HFF-Myc (cell line): ENCODE measurements at places on chromosomes 7 and 10.

- no peak for DNase-seq
These were observed 526.4 kb downstream of the KIF20B start for GRCh38 chr10:90227786-90228185.

DNA sequence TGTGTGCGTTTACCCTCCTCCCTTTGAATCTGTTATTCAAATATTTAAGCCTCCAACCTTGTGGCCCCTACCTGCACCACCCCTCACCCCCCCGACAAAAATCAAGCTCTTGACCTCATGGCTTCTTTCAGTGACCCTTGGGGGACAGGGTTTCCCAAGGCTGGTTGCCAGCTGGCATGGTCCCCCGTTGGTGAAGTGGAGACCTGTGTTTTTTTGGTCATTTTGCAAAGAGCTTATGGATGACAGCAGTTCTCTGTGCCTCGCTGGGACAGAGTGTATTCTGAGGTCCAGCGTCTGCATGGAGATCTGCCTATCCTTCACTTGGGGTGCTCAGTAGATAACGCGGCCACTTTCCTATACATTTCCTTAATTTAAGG is 111.0 kb downstream of the TCF7L2 start:
- no peak for DNase-seq

DNA sequence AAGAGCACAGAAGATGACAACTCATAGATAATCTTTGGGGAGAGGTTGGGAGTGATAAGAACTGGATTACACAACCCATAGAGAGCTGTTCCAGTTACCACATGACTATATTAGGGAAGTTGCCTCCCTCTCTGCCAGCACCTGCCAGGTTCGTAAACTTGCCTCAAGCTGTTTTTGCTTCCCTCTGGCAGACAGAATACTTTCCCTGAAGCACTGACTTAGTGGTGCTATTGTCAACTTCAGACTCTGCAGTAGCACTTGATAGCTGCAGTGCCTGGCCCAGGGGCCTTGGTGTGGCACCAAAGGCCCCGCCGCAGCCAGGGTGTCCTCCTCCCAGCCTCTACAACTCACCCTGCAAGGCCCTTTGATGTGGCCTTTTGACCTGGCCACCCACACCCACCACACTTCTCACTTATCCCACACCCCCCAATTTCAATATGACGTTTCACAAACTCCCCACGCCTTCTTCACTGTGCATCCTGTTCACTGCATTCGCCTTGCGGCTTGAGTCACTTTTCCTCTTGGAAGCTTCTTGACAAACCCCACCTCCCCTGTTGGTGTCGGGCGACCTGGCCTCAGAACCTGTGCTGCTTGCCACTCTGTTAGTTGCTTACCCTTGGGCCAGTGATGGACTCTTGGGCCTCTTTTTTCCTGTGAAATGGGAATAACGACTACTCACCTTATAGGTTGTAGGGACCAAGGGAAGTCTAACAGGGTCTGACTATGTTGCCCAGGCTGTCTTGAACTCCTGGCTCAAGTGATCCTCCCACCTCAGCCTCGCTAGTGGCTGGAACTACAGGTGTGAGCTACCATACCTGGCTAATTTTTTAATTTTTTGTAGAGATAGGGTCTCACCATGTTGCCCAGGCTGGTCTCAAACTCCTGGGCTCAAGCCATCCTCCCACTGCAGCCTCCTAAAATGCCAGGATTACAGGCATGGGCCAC is 50.2 kb upstream of the PODXL start:
- no peak for DNase-seq

GRCh38 chr7:28865601-28866144 is 92.5 kb downstream of the TRIL start:
- DNase-seq: no peak

DNA sequence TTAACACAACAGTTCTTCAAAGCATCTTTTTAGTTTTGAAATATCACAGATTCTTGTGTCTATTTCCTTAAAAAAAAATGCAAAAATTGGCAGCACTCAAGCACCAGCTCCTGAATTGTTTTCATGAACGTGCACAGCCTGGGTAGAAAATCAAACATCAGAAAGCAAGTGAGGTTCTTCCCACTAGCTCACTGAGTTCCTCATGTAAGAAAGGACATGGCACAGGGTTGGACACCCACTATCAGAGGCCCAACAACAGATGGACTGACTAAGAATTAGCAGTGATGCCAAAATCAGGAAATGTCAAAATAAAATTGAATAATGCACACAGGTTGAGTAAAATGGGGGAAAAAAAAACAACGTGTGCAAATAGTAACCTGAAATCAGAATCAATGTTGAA is 146.8 kb downstream of the PCLO start:
- DNase-seq: no peak

- DNase-seq: no peak
These were observed 37.7 kb downstream of the RNF216 start for GRCh38 chr7:5743803-5744202.

DNA sequence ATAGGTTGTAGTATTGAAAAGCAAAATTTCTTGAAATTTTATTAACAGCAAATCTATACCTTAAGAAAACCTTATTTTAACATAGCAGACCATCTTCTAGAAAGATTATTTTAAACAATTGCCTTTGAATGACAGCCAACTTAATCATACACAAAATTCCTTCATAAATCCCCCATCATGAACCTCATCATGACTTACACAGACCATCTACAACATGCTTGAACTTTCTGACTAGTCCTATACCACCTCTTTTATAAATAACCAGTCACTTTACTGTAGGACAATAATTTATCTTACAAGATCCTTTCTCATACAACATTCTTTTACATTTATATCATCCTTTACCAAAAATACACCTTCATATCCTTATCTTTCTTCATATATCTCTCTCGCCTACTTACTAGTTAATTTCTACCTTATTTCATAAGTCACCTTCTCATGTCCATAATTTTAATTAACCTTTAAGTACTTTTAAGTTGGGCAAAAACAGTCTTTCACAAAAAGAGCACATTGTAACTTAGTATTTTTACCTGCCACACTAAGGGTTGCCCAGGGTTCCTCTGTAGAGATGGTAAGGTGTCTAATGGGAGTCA is 16.6 kb upstream of the PTN start:
- peak; percentile 15 for DNase-seq

DNA sequence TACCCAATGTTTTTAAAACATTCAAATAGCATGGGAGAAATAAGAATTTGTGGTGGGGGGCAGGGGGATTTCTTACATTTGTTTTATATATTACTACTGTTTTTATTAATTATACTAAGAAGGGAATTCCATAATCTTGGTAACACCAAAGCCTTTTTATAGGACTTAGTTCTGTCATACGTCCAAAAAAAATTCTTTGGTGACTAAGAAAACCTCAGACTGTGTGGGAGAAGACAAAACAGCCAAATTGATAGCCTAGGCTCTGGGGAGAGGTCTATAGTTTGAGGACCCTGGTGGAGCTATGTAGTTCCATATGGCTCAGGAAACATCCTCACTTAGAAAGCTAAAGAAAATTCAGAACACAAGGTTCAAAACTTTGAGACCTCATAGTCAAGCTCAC is 23.4 kb downstream of the ACSM6 start:
- no peak for DNase-seq

DNA sequence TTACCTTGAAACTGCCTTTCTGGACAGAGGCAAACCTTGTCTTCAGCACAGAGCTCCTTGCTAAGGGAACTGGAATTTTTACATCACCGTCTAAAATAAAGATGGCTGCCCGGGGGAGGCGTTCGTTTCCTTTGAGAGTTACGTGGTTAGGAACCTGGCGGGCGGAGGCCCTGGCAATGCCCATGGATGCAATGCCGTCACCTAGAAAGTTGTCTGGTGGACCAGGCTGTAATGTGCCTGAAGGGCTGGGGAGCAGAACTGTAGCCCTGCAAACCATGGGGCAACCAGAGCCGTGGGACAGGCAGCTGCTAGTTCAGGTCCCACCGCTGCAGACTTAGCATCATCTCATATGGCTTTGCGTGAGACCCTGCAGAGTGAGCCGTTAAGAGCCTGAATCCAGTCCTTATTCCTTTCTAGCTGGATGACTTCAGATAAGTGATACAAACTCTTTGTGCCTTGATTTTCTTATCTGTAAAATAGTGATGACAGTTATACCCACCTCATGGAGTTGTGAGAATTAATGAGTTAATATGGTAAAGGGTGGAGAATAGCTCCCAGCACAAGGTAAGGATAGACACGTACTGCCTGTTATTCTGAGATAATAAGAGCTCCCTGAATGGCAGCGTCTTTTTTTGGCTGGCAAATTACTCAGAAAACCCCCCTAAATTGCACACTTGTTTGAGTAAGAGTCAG is 219.7 kb downstream of the EMX2 start:
- DNase-seq: no peak

GRCh38 chr7:158292948-158293347 is 294.7 kb downstream of the PTPRN2 start:
- DNase-seq: no peak

- no peak for DNase-seq
These were observed 144.1 kb downstream of the TCF7L2 start for GRCh38 chr10:113094114-113094486.

- no peak for DNase-seq
These were observed 226.5 kb upstream of the STEAP1 start for GRCh38 chr7:89927762-89928161.

DNA sequence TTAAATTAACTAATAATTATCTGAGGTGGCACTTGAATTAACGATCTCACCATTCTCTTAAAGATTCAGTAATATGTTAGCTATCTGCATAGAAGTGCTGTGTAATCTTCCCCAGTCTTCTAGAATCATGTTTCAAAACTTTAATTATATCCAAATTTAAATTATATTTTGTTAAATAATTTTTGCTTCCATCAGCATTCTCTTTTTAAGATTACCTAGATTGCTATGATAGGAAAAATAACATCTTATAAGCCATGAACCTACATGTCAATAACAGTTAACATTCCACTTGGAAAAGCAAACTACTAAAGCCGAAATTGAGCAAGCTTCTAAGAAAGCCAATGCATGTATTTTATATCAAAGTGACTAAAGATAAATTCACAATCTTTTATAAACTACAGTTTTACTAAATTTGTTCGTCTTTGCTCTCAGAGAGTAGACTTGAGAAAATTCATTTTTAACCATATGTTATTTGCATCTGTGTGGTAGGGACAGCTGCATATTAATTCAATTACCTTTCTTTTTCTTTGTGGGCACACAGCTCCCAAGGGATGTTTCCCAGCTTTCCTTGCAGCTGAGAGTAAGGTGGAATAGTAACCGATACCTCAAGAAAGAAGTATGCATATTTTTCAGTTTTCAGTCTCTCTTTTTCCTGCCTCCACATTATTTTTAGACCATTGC is 105.4 kb upstream of the ABCB5 start:
- no peak for DNase-seq

DNA sequence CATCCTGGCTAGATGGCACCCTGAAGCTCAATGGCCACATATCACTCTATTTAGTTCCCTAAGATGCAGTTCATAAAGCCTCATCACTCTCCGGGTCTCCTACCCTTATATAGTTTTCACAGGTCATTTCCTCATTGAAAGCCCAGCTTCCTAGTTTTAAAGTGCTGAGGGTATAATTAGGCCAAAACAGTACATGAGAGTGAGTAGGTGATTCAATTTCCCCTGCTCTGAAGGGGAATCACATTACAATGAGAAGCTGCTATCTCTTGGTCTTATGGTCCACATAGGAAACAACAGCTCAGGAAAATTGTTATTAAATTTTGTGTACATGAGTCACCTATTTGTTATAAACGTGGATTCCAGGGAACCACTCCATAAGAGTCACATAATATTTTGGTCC is 162.0 kb downstream of the SEMA3E start:
- no peak for DNase-seq

DNA sequence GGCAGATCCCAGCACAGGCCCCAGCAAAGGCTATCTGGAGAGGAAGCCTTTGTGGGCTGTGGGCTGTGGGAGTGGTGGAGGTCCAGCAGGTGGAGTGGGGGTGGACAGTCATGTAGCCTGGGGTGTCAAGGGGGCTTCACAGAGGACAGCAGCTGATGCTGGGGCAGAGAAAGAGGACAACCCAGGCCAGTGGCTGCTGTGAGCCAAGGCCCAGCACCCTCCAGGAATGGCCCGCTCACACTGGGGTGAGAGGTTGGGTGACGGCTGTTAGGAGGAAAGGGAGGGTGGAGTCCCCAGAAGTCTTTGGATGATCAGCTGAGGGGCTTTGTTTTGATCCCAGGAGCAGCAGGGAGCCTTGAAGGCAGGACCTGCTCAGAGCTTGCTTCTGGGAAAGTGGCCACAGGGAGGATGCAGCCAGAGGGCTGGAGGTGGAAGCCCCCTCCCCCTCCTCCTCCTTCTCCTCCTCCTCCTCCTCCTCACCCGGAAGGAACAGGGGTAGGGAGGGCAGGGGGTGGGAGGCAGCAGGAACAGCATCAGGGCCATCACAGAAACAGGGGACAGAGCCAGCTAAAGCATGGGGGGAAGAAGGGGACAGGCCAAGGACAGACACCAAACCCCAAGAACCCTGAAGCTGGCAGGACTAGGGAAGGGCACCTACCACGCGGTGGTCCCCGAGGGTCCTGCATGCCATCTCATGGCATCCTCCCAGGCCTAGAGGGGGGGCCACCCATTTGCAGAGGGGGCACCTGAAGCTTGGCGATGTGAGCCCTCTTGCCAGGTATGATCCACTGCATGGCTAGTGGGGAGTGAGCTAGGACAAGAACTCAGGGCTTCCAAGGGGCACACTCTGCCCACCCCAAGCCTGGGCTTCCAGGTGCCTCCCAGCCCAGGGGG is 144.9 kb downstream of the GRID1 start:
- no peak for DNase-seq

GRCh38 chr7:55128693-55129394 is 110.0 kb downstream of the EGFR start:
- no peak for DNase-seq

GRCh38 chr10:120115959-120116358 is 223.4 kb downstream of the SEC23IP start:
- DNase-seq: no peak
